ENCODE measurements at places on chromosomes 4 and X.
A peak's percentile ranks its signal among the peaks of the same experiment; 100 is the strongest.

- no peak for DNase-seq
Measured at GRCh38 chr4:145799223-145799622, 119.3 kb downstream of the C4orf51 start.

GRCh38 chrX:16333453-16333852 is 166.2 kb downstream of the MAGEB17 start:
- no peak for DNase-seq

DNA sequence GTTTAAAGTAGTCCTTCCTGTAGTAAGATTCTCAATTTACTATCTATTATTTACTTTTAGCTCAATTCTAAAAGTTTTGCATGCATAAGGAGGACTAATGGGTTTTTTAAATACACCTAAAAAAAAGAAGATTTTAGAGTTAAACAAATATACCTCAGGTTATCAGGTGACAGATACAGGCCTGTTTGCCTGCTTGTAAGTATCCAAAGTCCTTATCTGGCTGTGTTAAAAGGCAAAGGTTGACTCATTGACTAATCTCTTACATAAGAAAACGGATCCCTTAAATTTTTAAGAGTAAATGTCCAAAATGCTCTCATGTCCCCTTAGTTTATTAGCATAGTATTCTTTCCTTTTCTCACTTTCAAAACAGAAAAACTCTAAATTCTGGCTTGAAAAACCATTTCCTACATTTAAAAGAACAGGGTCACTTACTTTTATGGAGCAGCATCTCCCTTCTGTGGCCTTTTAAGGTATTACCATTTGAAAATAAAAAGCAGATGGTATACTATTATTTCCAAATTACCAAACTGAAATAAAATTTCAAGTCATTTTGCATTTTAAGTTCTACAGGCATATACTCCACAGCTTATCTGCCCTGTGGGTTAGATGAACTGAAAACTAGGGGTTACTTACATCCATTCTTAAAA is 4.5 kb downstream of the CBR4 start:
- no peak for DNase-seq

DNA sequence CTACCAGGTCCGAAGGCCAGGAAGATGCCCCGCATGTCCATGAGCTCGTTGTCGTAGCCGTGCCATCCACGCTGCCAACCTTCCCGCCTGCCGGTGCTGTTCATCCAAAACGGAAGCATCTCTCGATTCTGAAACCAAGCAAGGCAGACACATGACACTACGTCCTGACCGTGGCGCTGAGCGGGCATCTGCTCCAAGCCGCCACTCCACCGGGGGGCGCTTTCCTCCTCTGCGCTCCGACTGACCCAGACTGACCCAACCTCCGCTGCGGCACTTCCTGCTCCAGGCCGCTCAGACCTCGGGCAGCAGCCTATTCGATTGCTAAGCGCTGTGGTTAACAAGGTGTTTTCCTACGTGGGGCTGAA is 120.5 kb downstream of the ENPP6 start:
- DNase-seq: peak; percentile 50

DNA sequence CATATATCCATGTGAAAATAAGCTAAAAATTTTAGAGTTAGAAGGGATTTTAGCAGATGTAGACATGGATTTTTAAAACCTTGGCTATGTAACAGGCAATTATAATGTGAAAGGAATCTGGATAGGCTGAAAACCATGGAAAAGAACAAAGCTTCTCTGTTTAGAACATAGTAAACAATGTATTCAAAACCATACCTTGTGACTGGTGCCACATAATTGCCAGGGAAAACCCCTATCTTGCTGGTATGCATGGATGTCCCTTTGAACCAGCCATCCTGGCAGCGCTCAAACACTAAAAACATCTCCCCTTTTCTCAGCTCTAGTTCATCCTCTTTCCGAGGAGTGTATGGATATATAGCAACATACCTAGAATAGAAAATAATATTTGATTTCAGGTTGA is 110.6 kb upstream of the CBR4 start:
- no peak for DNase-seq

GRCh38 chr4:112448306-112449132 is 67.5 kb downstream of the NEUROG2 start:
- no peak for DNase-seq

- DNase-seq: no peak
Measured at GRCh38 chr4:80092088-80092487, 19.1 kb upstream of the ANTXR2 start.

GRCh38 chrX:17183566-17183965 is 191.4 kb upstream of the NHS start:
- no peak for DNase-seq

- no peak for DNase-seq
Measured at GRCh38 chrX:118528071-118528737, 32.6 kb downstream of the DOCK11 start.

DNA sequence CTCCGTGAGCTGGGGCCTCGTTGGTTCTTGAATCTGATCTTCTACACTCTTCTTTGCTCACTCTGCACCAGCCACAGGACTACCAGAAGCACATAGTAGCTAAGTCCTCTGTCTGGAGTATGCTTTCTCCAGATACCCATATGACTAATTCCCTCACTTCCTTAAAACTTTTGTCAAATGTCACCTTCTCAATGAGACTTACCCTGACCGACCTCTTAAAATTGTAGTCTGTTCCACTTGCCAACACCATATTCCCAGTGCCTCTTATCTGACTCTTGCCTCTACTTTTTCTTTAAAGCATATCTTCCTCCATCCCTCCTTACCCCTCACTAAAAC is 10.0 kb downstream of the PARM1 start:
- no peak for DNase-seq

- no peak for DNase-seq
Measured at GRCh38 chr4:81737865-81738559, 266.3 kb upstream of the RASGEF1B start.

- no peak for DNase-seq
Measured at GRCh38 chrX:17359500-17359899, 15.5 kb upstream of the NHS start.

DNA sequence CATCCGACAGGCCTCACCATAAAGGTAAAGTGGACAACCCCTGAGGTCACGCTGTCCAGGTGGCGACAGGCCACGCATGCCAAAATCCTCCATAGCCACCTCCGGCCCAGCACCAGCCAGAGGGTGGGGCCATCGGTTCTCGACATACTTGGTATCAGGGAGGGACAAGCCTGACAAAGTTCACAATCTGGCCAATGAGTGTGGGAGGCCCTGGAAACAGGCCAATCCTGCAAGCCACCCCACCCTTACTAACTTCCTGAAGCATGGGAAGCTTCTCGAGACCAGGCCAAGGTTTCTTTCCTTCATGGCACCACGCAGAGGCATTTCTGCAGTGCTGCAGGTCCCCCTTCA is 73.8 kb downstream of the MTMR1 start:
- no peak for DNase-seq

- DNase-seq: no peak
Measured at GRCh38 chr4:27154706-27155105, 294.1 kb downstream of the STIM2 start.

DNA sequence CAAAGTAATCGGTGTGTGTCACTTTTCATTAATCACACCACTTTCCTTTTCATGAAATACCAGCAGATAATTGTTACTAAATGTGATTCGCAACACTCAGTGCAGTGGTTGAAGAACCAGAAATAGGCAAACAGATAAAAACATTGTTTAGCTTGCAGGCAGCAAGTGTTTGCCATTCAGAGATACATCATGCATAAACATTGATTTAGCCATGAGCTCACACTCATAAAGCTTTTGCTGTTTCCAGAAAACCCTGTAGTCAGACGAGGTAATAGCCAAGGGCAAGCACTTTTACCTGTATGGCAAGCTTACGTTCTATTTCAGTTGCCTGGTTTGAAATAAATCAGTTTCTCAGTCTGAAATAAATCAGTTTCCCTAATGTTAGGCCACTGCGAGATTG is 542.0 kb upstream of the TENM3 start:
- no peak for DNase-seq

DNA sequence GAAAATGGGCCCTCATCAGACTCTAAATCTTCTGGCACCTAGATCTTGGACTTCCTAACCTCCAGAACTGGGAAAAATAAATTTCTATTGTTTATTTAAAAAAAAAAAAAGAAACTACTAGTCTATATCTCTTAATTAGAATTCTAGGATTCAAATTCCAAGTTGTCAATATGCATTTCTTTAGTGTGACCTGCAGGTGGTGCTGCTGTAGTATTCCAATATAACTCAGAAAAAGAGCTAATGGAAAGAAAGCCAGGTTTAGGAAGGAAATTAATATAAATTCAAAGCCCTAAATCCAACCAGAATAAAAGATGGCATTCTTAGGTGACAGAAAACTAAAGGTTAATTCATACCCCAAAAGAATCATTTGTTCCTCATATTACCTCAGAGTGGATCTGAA is 80.0 kb upstream of the NALF2 start:
- DNase-seq: no peak

GRCh38 chrX:153865685-153866084 is 20.3 kb downstream of the L1CAM start:
- no peak for DNase-seq

GRCh38 chr4:105147016-105147552 is 408 bp downstream of the TET2 start:
- DNase-seq: no peak
